ENCODE measurements at places on chromosomes 6 and 20. TPM values are rescaled to one million over a fixed set of nuclear protein-coding genes. Genes with fewer than 3 reads are reported as not detected.

DNA sequence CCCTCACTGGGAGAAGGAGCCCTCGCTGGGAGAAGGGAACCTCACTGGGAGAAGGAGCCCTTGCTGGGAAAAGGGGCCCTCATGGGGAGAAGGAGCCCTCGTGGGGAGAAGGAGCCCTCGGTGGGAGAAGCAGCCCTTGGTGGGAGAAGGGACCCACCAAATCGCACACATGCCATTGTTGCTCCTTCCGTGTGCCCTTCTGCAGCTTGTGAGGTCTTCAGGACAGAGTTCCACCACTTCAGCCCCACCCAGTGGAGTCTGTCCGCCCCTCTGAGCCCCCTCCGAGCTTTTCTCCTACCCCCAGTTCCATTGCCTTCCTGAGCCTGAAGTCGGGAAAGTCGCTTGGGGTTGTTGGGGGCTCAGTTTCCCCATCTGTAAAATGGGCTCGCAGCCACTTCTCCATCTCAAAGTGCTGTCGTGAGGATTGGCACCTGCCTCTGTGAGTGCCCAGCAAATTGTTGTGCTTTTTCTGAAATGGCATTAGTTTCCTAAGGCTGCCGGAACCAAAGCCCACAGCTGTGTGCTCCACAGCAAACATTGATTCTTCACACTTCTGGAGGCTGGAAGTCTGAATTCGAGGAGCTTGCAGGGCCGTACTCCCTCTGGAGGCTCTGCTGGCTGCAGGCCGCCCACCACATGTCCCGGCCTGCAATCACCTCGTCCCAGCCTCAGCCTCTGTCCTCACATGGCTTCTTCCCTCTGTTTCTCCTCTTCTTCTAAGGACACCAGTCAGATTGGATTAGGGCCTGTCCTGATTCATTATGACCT, 124.7 kb upstream of the PMEPA1 start:
- H3K36me3 ChIP-seq = no peaks in the 10 kb centered on the region
- no peaks in the 10 kb centered on the region for H3K27me3 ChIP-seq
- H3K4me1 ChIP-seq = no peaks in the 10 kb centered on the region
- DNase-seq = no peak
- H3K27ac ChIP-seq = no peak overlapping the region

- peaks cover 10% of the 10 kb centered on the region for H3K4me1 ChIP-seq
- peak overlapping the region; percentile 86 for H3K4me3 ChIP-seq
- peak; percentile 81 for DNase-seq
- H3K27ac ChIP-seq = peak overlapping the region; percentile 87
- no peaks in the 10 kb centered on the region for H3K36me3 ChIP-seq
- H3K27me3 ChIP-seq = no peaks in the 10 kb centered on the region
Measured at GRCh38 chr6:145734486-145735355, 599 bp downstream of the EPM2A start.

DNA sequence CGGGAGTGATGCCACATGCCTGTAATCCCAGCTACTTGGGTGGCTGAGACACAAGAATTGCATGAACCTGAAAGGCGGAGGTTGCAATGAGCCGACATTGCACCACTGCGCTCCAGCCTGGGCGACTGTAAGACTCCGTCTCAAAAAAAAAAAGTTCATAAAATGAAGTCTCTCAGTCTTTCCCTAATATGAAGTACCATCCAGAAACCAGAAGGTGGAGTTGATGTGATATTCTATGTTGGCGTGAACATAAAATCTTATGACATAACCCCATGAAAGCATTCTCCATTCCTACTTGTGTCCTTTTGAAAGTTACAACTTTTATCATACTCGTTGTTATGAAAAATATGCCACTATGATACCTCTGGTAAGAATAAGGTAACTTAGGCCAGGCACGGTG, 5.7 kb downstream of the SOD2 start:
- H3K27ac ChIP-seq = no peak overlapping the region
- H3K4me1 ChIP-seq = peaks cover 21% of the 10 kb centered on the region
- no peaks in the 10 kb centered on the region for H3K27me3 ChIP-seq
- no peak overlapping the region for H3K4me3 ChIP-seq

- H3K27ac ChIP-seq = no peak overlapping the region
- H3K4me1 ChIP-seq = no peaks in the 10 kb centered on the region
- H3K4me3 ChIP-seq = no peak overlapping the region
- peaks cover 6% of the 10 kb centered on the region for H3K27me3 ChIP-seq
Measured at GRCh38 chr20:45489083-45489531, 19.6 kb downstream of the WFDC2 start.

DNA sequence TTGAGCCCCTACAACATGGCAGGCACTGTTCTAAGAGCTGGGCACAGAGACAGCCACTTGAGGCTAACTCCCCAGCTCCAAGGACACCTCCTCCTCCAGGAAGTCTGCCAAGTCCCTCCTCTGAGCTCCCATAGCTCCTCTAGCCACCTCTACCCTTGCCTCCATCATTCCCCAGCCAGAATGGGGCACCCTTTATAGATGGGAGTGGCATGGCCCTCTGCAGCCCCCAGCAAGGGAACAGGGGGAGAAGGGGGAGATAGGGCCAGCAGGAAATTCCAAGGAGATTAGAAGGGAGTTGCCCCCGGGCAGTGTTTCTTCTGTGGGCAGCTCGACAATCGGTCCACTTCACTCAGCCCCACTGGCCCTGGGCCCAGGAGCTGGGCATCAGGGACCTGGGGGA, 19.7 kb upstream of the TLDC2 start:
- no peak overlapping the region for H3K4me3 ChIP-seq
- no peak for DNase-seq
- no peaks in the 10 kb centered on the region for H3K27me3 ChIP-seq
- no peaks in the 10 kb centered on the region for H3K36me3 ChIP-seq
- no peak overlapping the region for H3K27ac ChIP-seq

- no peak for DNase-seq
- H3K27ac ChIP-seq = no peak overlapping the region
- H3K36me3 ChIP-seq = no peaks in the 10 kb centered on the region
- H3K4me3 ChIP-seq = no peak overlapping the region
Measured at GRCh38 chr6:127119102-127120022, 891 bp downstream of the RSPO3 start.

DNA sequence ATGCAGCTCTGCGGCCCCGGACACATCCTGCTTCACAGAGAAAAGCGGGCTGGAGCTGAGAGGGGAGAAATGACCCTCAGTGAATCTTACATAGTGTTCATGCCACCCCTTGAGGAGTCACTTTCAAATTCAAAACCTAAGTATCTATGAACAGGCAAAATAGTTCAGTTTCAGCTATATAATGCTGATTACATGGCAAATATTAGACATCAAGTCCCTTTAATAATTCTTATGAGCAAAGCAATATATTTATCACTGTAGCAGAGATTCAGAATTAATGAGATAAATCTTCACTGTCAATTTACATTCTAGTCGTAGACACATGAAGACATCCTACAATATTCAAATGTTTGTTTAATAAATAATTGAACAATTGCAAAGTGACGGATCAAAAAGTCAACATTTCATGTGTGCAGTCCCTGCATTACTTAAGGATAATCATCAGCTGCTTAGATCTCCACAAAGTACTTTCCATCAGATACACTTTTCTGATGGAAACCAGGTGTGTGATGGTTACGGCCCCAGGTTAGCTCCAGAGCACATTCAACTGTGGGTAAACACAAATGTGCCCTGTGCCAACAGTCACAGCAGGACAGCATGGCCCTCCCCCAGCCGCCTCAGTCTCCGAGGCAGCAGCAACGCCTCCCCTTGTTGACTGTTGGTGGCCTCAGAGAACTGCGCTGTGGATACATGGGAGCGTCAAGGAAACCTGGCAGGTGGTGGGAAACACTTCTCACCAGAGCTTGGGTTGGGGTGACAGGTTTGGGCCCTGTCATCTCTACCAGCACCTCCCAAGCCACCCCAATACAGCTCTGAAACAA, 787 bp upstream of the PRR18 start:
- DNase-seq = no peak
- no peak overlapping the region for H3K4me3 ChIP-seq
- peaks cover 5% of the 10 kb centered on the region for H3K4me1 ChIP-seq
- no peaks in the 10 kb centered on the region for H3K36me3 ChIP-seq
- peaks cover 19% of the 10 kb centered on the region for H3K27me3 ChIP-seq

GRCh38 chr6:30985490-30985889, 2.0 kb downstream of the MUC21 start:
- H3K27me3 ChIP-seq = peaks cover 5% of the 10 kb centered on the region
- peaks cover 4% of the 10 kb centered on the region for H3K4me1 ChIP-seq
- H3K4me3 ChIP-seq = no peak overlapping the region

GRCh38 chr6:36722879-36723278, 25.3 kb downstream of the RAB44 start:
- no peaks in the 10 kb centered on the region for H3K36me3 ChIP-seq
- no peaks in the 10 kb centered on the region for H3K4me1 ChIP-seq
- H3K27me3 ChIP-seq = no peaks in the 10 kb centered on the region
- H3K27ac ChIP-seq = no peak overlapping the region
- DNase-seq = no peak
- no peak overlapping the region for H3K4me3 ChIP-seq

DNA sequence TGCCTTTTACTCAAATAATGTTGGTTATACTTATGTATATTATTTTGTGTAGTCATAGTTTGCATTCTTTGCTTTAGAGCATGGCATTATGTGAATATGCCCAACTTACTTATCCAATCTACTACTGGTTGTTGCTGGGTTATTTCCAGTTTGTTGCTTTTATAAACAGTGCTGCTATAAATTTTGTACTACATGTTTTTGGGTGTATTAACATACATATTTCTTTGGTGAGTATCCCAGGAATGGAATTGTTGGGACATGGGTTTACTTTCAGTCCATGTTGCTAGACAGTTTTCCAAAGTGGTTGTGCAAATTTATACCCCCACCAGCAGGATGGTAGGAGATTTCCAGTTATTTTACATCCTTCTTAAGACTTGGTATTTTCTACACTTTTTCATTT, 157.1 kb upstream of the THEMIS start:
- no peak for DNase-seq
- no peak overlapping the region for H3K27ac ChIP-seq
- no peak overlapping the region for H3K4me3 ChIP-seq
- no peaks in the 10 kb centered on the region for H3K4me1 ChIP-seq
- no peaks in the 10 kb centered on the region for H3K36me3 ChIP-seq

GRCh38 chr20:50169329-50169823, 15.9 kb upstream of the PEDS1 start:
- H3K36me3 ChIP-seq = no peaks in the 10 kb centered on the region
- no peaks in the 10 kb centered on the region for H3K27me3 ChIP-seq
- DNase-seq = peak; percentile 84
- peaks cover 4% of the 10 kb centered on the region for H3K4me1 ChIP-seq

- no peaks in the 10 kb centered on the region for H3K4me1 ChIP-seq
- H3K27me3 ChIP-seq = no peaks in the 10 kb centered on the region
- H3K4me3 ChIP-seq = no peak overlapping the region
- DNase-seq = no peak
- no peaks in the 10 kb centered on the region for H3K36me3 ChIP-seq
- H3K27ac ChIP-seq = no peak overlapping the region
Measured at GRCh38 chr20:25203871-25204320, 8.4 kb downstream of the ENTPD6 start.

- H3K4me3 ChIP-seq = no peak overlapping the region
- DNase-seq = no peak
- H3K27me3 ChIP-seq = no peaks in the 10 kb centered on the region
- no peak overlapping the region for H3K27ac ChIP-seq
Measured at GRCh38 chr6:106318061-106318460, 7.5 kb downstream of the ATG5 start.

DNA sequence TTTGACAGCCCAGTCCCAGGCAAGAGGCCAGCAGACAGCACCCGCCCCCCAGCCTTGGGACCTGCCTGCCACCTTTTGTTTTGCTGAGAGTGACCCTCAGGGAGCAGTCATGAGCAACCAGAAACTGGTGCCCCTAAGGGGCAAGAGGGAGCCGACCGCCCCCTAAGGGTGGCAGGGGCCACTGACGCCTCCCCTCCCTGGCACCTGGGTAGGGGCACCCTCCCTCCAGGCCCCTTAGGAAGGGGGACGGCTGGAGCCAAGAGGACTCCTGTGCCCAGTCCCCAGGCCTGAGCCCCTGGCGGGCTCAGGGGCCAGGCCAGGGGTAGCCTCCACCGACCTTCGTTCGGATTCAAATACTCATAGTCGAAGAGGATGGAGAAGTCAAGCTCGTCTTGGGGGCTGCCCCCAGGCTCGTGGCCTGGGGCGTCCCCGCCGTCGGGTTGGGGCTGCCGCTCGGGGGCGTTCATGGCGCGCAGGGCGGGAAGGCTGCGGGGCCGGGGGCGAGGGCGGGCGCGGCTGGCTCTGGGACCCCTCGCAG, 417 bp downstream of the NFATC2 start:
- H3K36me3 ChIP-seq = no peaks in the 10 kb centered on the region
- peak overlapping the region; percentile 95 for H3K4me3 ChIP-seq
- DNase-seq = peak; percentile 61
- H3K27me3 ChIP-seq = no peaks in the 10 kb centered on the region

- peaks cover 33% of the 10 kb centered on the region for H3K27me3 ChIP-seq
- H3K27ac ChIP-seq = peak overlapping the region; percentile 38
- DNase-seq = no peak
Measured at GRCh38 chr20:63846128-63846771, 15.0 kb upstream of the ABHD16B start.

GRCh38 chr6:2531426-2532215, 219.1 kb downstream of the MYLK4 start:
- no peak overlapping the region for H3K27ac ChIP-seq
- no peak for DNase-seq
- peaks cover 5% of the 10 kb centered on the region for H3K27me3 ChIP-seq
- H3K4me1 ChIP-seq = no peaks in the 10 kb centered on the region
- H3K36me3 ChIP-seq = no peaks in the 10 kb centered on the region

DNA sequence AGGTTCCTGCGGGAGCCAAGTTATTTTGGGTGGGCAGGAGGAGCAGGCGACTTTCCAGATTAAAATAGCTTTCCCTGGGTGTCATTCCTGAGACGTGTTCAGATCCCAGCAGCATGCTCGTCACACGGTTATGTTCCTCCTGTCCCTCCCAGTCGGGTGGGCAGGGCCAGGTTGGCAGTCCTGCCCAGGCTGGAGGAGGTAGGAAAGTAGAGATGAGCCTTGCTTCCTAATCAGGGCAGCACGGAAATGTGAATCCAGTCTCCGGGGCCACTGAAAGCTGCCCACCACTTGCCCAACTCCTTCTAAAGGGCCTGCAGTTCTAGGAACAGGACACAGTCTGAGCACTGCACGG, 137.0 kb downstream of the MRPL14 start:
- no peak overlapping the region for H3K27ac ChIP-seq
- no peaks in the 10 kb centered on the region for H3K27me3 ChIP-seq
- H3K4me1 ChIP-seq = no peaks in the 10 kb centered on the region
- no peaks in the 10 kb centered on the region for H3K36me3 ChIP-seq

DNA sequence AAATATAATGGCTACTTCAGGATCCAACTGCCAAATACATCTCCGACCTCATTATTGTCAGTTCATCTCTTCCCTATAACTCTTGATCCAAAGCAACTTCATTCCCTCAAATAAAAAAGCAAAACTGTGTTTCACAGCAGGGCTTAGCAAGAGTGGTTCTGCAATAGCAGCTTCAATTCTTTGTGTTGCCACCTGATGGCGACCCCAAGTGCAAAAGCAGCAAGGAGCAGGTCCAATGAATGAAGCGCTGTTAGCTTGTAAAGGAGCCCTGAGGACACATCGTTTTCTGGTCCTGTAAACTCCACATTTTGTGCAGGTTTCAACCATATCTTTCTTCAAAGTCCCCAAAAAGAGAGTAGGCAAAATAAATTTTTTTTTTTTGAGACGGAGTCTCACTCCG, 19.6 kb downstream of the RTN4IP1 start:
- no peaks in the 10 kb centered on the region for H3K4me1 ChIP-seq
- DNase-seq = no peak
- no peaks in the 10 kb centered on the region for H3K27me3 ChIP-seq
- no peak overlapping the region for H3K27ac ChIP-seq

SRMS gene
- not detected for total RNA-seq

KCNB1 gene
- total RNA-seq = not detected

MUCL3 gene
- total RNA-seq = not detected

LPA gene
- not detected for total RNA-seq

BEND3 gene
- total RNA-seq = 7.6 TPM

GPX5 gene
- not detected for total RNA-seq

TAAR1 gene
- total RNA-seq = not detected

MOXD1 gene
- not detected for total RNA-seq
